ENCODE measurements at places on chromosomes 4 and X. TPM values are rescaled to one million over a fixed set of nuclear protein-coding genes. Genes with fewer than 3 reads are reported as not detected.
A peak's percentile ranks its signal among the peaks of the same experiment; 100 is the strongest.

GRCh38 chr4:122167369-122167768 is 15.2 kb downstream of the BLTP1 start:
- DNase-seq = no peak

DNA sequence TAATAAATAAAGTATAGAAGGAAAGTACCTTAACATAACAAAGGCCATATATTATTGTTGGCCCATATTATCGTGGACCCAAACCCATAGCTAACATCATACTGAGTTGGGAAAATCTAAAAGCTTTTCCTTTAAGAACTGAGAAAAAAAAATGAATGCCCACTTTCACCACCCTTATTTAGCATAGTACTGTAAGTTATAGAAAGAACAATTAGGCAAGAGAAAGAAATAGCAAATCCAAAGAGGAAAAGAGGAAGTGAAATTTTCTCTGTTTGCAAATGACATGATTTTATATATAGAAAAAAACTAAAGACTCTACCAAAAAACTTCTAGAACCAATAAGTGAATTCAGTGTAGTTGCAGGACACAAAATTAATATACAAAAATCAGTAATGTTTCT is 1854.6 kb downstream of the PCDH7 start:
- DNase-seq = no peak

- DNase-seq = no peak
Observed at GRCh38 chr4:71867598-71867997, 83.7 kb upstream of the GC start.

Gene CHRDL1
- 1.2 TPM for total RNA-seq

- DNase-seq = no peak
Observed at GRCh38 chrX:69813677-69814076, 197.8 kb downstream of the EDA start.

Gene DDX3X
- total RNA-seq = 329 TPM

DNA sequence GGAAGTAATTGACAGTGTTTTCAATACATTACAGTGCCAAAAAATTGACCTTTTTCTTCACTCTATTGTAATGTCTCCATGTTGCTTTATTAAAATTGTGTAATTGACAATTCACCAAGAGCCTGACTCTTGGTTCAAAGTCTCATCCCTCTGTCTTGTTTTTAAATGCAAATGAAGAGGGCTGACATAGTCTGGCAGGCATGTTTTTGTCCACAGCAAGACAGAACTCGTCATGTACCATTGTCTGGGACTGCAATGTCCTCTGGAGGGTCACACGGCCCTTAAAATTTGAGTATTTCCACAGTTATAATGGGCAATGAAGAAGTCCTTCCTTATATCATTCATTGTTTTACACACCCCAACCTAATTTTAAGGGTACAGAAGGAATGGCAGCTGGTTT is 38.0 kb upstream of the FBXW7 start:
- no peak for DNase-seq

- DNase-seq = no peak
Observed at GRCh38 chrX:4560192-4560591, 846.7 kb upstream of the PRKX start.

DNA sequence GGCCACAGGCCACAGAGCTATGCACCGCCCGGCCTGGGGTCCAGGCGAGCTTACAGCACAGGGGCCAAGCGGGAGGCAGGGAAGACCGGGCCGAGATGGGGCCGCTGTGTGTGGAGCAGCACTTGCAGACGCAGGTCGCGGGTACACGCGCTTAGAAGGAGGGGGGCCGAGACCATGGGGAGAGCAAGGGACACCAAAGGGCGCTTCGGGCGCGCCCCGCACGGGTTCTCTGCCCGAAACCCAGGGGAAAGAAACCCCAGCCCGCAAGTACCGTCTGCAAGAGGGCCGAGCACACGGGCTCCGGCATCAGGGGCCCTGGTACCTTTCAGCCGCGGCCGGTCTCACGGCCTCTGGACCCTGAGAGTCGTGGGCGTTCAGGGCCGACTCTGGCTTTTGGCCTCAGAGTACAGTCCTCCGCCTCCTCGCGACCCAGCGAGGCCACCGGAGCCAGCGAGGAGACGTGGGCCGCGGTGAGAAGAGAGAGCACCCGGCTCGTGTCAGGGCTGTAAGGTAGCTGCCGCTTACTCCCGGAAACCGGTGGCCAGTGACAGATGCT is 342 bp downstream of the EOLA2 start:
- DNase-seq = no peak

- DNase-seq = no peak
Observed at GRCh38 chr4:6991249-6991648, 51.9 kb upstream of the TADA2B start.

DNA sequence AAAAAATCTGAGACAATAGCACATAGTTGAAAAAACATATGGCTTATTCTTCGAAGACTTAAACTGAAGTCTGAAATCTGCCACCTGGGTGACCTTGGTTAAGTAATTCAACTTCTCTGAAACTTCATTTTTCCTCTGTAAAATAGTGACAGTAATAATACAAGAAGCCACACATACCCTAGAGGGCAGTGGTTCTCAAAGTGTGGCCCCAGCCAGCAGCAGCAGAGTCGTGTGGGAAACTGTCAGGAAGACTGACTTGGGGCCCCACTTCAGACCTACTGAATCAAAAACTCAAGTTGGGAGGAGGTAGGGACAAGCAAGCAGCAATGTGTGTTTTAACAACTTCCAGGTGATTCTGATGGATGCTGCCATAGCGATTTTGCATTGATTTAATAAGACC is 249.9 kb downstream of the HNRNPD start:
- no peak for DNase-seq

Gene POU3F4
- not detected for total RNA-seq

Gene SPANXB1
- not detected for total RNA-seq

Gene COMMD8
- 11.2 TPM for total RNA-seq

GRCh38 chr4:169348541-169348940 is 77.8 kb upstream of the SH3RF1 start:
- no peak for DNase-seq

DNA sequence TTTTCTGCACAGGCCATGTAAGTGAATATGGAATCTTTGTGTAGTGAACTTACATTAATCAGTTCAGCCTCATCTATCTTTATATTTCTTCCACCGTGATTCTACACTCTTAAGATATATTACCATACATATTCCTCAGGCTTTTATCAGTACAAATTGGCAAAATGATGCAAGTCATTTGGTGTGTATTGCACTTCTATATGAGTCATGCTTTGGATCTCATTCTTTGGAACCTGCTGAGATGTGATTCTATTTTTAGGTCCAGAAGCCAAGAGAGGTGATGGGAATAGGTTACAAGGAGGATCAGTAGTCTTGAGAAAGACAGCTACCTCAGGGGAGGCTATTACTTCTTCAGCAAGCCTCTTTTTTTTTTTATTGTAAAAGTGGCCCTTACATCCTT is 204.4 kb downstream of the ZNF330 start:
- no peak for DNase-seq

Gene MMRN1
- 17.8 TPM for total RNA-seq

DNA sequence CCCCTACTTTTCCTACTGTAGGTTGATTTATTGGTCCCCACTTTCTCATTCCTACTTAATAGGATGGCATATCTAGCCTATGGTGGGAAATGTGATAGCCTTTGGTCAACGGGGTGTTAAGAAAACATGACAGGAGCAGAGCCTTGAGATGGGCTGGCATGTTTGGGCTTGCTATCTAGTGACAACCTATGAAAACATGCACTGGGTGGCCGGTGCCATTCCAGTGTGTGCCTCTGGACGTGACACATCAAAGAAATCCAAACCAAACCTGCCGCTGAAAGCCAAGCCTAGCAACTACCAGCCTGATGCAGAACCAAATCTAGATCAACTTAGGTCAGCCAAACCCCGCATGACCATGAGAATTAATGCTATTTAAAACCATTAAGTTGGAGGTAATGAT is 317.6 kb downstream of the DMD start:
- no peak for DNase-seq

- no peak for DNase-seq
Observed at GRCh38 chrX:47880927-47881326, 44.2 kb downstream of the ZNF81 start.

Gene NMU
- total RNA-seq = not detected

GRCh38 chrX:129698150-129698549 is 40.6 kb upstream of the XPNPEP2 start:
- no peak for DNase-seq

Gene ARMCX6
- 36.9 TPM for total RNA-seq

DNA sequence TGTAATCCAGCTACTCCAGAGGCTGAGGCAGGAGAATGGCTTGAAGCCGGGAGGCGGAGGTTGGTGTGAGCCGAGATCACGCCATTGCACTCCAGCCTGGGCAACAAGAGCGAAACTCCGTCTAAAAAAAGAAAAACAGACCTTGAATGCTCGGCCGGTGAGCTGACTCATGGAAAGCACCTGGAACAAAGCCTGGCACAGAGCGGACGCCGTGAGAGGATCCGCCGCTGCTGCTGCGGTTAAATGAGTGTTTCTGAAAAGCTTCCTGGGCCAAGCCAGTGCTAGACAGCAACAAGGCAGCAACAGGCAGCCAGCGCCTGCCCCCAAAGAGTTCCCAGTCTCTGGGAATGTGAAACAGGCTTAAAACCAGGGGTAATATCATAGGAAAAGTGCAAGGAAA is 186.4 kb downstream of the AFAP1 start:
- DNase-seq = no peak

DNA sequence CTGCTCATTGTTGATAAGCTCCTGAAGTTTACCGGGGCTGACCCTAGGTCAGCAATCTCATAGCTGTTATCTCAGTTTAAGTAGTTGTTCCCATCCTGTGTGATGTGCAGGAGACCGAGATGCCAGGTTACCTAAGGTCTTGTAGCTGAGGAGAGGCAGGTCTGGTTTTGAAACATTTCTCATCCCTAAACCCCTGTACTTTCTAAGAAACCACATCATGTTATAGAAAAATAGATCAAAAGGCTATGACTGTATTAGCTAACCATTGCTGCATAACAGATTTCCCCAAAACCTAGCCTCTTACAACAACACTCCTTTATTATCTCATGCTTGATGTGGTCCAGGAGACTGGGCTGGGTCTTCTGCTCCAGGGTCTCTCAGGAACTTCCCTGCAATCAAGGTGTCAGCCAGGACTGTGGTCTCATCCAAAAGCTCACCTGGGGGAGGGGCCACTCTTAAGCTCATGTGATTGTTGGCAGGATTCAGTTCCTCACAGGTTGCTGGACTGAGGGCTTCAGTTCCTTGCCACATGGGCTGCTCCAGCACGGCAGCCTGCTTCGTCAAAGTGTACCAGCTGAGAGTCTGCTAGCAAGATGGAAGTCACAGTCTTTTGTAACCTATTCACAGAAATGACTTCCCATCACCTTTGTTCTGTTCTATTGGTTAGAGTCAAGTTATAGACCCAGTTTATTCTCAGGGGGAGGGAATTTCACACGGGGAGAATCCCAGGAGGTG is 60.9 kb upstream of the CLCN4 start:
- DNase-seq = no peak

DNA sequence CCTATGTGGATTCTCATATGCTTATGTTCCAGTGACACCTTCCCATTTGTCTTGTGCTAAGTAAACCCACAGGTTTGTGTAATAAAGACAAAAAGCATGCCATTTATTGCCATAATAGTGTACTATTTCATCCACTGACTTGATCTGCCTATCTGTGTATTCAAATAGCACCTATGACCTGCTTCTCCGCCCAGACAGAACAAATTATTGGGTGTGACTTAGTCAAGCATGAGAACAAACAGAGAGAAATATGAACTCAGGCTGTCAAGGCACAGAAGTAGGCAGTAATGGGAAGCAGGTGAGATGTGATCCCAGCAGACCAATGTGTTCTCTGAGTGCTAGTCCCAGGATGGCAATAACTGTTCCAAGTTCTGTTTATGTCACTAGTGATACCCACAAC is 25.4 kb downstream of the ELOVL6 start:
- DNase-seq = no peak

GRCh38 chr4:1212546-1213335 is 36.2 kb downstream of the CTBP1 start:
- no peak for DNase-seq

DNA sequence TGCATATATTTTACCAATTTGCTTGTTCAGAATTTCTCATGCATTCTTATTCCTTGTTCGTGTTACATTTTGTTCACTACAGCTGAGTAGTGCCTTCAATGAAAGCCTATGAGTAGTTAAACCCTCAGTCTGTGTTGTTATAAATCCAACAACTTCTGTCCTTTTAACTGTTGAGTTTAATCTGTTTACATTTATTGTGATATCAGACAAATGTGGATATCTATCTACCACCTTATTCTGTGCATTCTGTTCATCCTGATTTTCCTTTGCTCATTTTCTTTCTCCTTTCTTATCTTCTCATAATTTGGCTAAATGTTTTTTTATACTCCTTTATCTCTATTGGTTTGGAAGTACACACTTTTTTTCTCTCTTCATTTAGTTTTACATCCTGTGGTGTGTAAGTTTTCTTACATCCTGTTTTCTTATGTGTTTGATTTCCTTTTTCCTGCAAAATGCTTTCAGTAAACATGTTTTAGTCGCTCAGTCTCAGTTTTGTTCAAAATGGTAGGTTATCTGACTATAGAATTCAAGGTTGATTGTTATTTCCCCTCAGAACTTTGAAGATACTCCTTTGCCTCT is 54.2 kb downstream of the CASP6 start:
- no peak for DNase-seq

Gene FAM9C
- total RNA-seq = not detected

- DNase-seq = no peak
Observed at GRCh38 chrX:117274965-117275364, 812.2 kb upstream of the CT83 start.

- peak; percentile 65 for DNase-seq
Observed at GRCh38 chrX:103175944-103176753, 38.8 kb upstream of the BEX4 start.

DNA sequence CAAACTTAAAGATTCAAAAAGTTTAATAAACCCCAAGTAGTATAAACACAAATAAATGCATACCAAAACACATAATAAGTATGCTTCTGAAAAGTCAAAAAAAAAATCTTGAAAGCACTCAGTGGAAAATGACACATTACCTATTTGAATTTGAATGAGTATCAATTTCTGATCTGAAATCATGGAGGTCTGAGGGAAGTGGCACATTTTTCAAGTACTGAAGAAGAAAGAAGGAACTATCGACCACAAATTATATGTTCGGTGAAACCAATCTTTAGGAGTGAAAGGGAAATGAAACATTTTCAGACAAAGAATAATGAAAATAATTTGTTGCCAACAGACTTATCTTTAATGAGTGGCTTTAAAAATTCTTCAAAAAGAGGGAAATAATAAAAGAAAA is 12.1 kb upstream of the F9 start:
- DNase-seq = no peak

GRCh38 chrX:40465735-40466551 is 114.8 kb upstream of the ATP6AP2 start:
- no peak for DNase-seq

DNA sequence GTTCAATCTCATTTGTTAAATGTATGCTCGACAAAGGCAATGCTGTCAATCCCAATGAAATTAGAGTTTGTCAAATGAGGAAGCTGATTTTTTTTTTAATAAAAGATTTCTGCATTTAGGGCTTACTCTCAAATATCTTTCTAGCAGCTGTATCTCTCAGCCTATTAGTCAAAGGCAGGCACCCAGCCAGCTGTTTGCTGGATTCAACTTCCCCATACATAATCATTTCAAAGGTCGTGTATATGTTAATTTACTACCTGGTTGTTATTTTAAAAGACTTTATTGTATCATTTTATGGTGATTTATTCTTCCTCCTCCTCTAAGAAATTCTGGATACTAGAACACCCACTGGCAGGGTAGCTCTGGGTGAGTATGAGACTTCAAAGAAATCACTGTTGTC is 27.1 kb downstream of the RAI2 start:
- DNase-seq = no peak
